ENCODE measurements at places on chromosomes 11 and 22. TPM values are rescaled to one million over a fixed set of nuclear protein-coding genes. Genes with fewer than 3 reads are reported as not detected.

The MUC15 gene
- not detected for total RNA-seq

The UCP2 gene
- 4.8 TPM for total RNA-seq

The OR5T1 gene
- total RNA-seq, result not detected

DNA sequence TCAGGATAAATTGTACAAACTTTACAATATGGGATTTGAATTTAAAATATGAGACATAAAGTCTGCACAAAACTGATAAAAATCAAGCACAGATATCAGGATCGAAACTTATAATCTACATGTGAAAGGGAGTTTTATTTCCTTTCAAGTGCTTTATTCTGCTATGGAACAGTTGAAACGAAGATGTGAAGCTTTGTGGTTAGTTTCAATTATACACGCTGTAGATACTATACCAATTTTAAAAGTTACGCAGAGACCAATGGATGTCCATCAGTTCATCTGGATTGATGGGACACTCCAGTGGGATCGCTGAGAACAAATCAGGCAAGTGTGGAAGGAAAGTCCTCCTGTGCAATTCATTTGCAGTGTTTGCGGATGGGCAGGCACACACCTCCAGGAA is 34.5 kb upstream of the CAT start:
- no peaks in the 10 kb centered on the region for H3K36me3 ChIP-seq
- H3K27me3 ChIP-seq, result peaks cover 4% of the 10 kb centered on the region
- no peaks in the 10 kb centered on the region for H3K4me1 ChIP-seq
- DNase-seq, result no peak

GRCh38 chr22:21868651-21869050 is 1.2 kb upstream of the MAPK1 start:
- no peaks in the 10 kb centered on the region for H3K36me3 ChIP-seq
- H3K4me3 ChIP-seq, result no peak overlapping the region
- no peak overlapping the region for H3K27ac ChIP-seq
- DNase-seq, result no peak

DNA sequence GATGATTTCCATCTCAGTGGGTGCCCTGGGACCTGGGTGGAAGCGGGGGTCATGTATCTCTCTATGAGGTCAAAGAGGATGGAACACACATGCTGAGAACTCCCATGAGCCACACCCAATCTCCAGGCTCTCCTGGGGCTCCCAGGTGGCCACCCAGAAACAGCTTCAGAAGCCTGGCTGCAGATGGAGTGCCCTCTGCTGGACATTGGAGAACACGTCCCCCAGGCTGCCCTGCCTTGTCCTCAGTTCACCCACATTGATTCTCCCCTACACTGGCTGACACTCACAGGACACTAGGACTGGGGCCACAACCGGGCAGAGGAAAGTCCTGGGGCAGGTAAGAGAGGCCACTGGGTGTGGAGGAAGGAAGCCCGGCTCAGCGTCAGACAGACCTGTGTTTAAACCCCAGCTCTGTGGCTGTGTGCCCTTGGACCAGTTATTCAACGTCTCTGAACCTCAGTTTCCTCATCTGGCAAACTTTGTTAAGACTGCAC is 4.5 kb upstream of the NOL12 start:
- no peaks in the 10 kb centered on the region for H3K27me3 ChIP-seq
- no peak overlapping the region for H3K4me3 ChIP-seq
- peak; percentile 70 for DNase-seq

DNA sequence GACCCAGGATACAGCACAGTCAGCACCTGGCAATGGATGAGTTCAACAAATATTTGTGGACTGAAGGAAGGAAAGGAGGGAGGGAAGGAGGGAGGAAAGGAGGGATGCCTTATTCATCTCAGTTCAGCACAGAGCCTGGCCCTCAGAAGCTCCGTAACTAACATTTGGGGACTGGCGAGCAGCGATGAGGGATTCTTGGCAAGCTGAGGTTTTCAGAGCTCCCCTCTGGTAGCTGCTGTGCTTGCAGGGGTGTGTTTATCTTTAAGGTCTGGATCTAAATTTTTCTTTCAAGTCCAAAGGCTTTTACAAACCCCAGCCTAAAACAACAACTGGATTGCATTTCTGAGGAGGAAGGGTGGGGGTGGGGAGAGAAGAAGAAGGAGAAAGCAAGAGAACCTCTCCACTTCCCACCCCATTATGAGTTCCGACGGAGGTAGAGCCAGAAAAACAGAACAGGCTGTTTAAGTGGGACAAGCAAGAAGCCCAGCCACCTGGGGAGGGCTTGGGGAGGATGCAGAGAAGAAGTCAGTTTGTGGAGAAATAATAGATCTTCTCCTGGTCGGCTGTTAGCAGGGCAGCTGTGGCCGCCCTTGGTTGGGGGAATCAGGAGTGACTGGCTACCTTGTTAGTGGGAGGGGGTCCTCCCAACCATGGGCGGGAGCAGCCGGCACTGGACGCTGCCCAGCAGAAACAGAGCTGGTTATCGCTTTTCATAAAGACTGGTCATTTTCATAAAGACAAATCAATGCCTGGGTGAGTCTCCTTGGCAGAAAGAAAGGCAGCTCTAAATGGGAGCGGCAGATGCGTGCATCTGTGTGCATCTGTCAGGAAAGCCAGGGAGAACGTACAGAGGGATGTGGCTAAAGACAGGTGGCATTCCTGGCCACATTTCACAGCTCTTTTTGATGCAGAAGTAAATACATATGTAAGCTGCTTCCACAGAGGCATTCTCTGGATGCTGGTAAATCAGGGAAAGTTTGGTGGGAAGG is 78.0 kb downstream of the TSPAN18 start:
- no peak overlapping the region for H3K4me3 ChIP-seq
- DNase-seq, result peak; percentile 3
- no peaks in the 10 kb centered on the region for H3K4me1 ChIP-seq
- peaks cover 29% of the 10 kb centered on the region for H3K27me3 ChIP-seq
- H3K36me3 ChIP-seq, result no peaks in the 10 kb centered on the region
- H3K27ac ChIP-seq, result no peak overlapping the region

DNA sequence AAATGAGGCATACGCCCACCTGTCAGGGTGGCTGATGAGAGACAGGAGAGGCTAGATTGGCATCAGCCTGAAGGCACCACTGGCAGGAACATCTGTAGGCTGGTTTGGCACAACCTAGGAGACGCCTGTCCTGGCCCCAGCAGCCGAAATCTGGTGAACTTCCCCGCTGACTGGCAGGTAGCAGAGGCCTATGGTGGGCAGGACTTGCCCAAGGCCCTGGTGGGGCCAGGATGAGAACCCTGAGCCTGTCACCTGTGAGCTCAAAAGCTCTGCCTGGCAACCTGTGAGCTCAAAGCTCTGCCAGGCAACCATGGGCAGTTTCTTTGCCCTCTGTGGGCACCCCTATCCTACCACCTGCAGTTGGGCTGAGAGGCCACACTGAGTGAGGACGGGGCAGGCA is 2.5 kb downstream of the DERL3 start:
- H3K4me3 ChIP-seq, result no peak overlapping the region
- H3K27ac ChIP-seq, result no peak overlapping the region
- no peaks in the 10 kb centered on the region for H3K27me3 ChIP-seq
- DNase-seq, result no peak
- peaks cover 22% of the 10 kb centered on the region for H3K36me3 ChIP-seq
- no peaks in the 10 kb centered on the region for H3K4me1 ChIP-seq

- peaks cover 38% of the 10 kb centered on the region for H3K27me3 ChIP-seq
- H3K36me3 ChIP-seq, result no peaks in the 10 kb centered on the region
- peak overlapping the region; percentile 17 for H3K4me3 ChIP-seq
- peak; percentile 39 for DNase-seq
- H3K27ac ChIP-seq, result no peak overlapping the region
Measured at GRCh38 chr11:43943372-43943930, 1.0 kb downstream of the C11orf96 start.

DNA sequence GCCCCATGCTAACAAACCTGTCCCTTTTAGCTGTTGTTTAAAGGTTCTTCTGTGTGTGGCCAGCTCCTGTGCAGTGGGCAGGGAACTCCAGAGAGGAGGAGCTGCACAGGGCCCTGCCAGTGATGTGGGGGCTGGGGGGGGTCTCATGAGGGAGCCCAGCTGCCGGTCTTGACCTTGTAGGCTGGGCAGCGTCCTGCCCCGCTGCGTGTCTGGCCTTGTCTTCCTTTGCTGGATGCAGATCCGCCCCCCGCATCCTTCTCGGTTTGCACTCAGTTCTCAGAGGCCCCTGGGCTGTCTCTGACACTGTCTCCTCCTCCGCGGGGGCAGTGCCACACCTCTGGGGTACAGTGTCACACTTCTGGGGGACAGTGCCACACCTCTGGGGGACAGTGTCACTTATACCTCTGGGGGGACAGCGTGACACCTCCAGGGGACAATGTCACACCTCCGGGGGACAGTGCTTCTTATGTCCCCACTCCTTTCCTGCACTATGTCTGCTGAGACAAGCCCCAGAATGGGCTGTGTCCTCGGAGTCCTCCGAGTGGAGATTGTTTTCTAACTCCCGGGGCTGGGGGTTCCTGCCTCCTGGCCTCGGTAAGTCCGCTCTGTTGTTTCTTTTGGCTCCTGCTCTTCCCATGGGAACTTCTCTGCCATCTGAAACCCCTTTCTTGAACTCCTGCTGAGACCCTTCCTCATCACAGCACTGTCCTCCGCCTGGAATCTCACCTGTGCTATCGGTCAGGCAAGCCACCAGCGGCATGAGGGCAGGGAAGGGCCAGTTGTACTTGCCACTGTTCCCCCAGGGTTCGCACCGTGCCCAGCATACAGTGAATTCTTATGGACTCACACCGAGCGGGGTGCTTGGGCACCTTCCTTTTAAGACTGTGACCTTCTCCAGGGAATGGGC is 788.3 kb downstream of the TBC1D22A start:
- no peak for DNase-seq
- H3K4me3 ChIP-seq, result no peak overlapping the region
- H3K36me3 ChIP-seq, result no peaks in the 10 kb centered on the region
- H3K4me1 ChIP-seq, result no peaks in the 10 kb centered on the region

GRCh38 chr11:11786771-11787170 is 55.0 kb upstream of the USP47 start:
- H3K36me3 ChIP-seq, result no peaks in the 10 kb centered on the region
- no peak overlapping the region for H3K27ac ChIP-seq
- H3K4me1 ChIP-seq, result no peaks in the 10 kb centered on the region
- no peaks in the 10 kb centered on the region for H3K27me3 ChIP-seq
- peak; percentile 51 for DNase-seq

Data from fibroblast of lung (primary cell).